ENCODE measurements at places on chromosomes 12 and 14. TPM values are rescaled to one million over a fixed set of nuclear protein-coding genes. Genes with fewer than 3 reads are reported as not detected.

The LPAR5 gene
- 0.88 TPM for total RNA-seq

The RNF212B gene
- not detected for total RNA-seq

The CIROP gene
- total RNA-seq: not detected

The BTBD7 gene
- total RNA-seq: 11.0 TPM

The SALL2 gene
- total RNA-seq: 0.68 TPM

The TBX3 gene
- total RNA-seq: 37.2 TPM

The GYS2 gene
- 40.9 TPM for total RNA-seq

The DHH gene
- not detected for total RNA-seq

The C3AR1 gene
- total RNA-seq: 2.3 TPM

The KRT2 gene
- total RNA-seq: not detected

The PUS7L gene
- 3.5 TPM for total RNA-seq

DNA sequence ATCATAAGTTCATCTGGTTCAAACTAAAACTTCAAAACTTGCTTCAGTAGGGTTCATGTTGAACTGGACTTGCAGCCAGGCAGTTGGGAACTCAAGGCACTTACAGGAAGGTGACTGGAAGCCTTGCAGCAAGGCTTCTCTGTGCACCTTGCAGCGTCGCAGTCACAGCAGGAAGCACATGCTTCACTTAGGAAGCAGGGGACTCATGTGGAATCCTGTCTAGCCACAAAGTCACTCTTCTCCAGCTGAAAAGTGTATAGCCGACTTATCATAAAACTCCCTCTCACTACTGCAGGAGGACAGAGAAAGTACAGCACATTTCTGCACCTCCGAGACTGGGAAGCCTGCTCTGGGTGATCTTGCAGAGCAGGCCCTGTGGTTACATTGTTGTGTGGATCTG is 114.0 kb upstream of the PRB2 start:
- DNase-seq: no peak

GRCh38 chr12:32115404-32116104 is 8.9 kb downstream of the BICD1 start:
- peak; percentile 52 for DNase-seq

GRCh38 chr14:83575301-83575700 is 1954.6 kb upstream of the FLRT2 start:
- DNase-seq: no peak

- DNase-seq: peak; percentile 69
These were observed 169.8 kb downstream of the PRKCH start for GRCh38 chr14:61491224-61491623.

DNA sequence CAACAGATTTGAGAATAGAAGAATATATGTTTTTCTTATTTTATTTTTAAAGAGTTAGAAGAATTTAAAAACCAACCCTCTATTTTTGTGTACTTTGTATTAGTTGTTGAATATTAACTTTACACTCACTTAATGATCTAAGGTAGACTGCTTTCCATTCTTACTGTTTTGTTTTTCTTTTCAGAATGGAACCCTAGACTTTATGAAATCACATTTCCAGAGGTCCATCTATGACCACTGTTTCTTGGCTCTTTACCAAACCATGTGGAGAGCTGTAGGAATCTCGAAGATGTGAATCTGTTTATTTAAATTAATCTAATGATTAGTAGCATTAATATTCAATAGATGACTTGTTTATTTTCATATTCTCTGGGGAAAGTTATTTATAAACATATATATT is 7.2 kb upstream of the PIK3C2G start:
- no peak for DNase-seq

DNA sequence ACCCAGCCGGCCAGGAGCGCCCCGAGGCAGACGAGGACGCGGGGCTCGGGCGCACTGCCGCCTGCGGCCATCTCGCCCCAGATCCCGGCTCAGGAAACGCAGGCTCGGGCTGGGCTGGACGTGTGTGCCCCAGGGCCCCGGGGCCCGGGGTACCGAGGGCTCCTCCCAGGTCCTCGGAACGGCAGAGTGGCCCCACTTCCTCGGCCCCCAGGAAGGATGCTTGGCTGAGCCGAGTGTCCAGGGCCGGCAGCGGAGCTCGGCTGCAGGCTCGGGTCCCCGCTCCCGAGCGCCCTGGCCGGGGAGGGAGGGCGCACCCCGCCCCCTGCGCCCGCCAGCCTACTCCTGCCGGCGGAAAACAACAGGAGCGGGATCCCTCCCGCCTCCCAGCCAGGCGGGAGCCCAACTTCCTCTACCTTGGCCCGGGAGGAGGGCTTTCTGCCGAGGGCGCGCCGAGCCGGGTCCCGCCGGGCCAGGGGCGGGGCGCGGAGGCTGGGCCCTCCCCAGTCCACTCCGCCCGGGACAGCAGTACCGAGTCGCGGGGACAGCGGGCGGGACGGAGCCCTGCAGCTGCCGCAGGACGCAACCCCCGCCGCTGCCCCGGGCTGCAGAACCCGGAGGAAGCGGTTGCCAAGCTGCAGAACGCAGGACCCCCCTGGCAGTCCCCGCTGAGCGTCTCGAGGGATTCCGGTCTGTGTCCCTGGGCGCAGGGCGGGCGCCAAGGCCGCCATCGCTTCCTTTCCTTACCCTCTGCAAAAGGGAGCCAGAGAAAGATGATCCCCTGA is at the start of gene VSIG10:
VSIG10 (minus strand) TSS at position 411 of the 782 bp plus-strand sequence; CDS start at position 71, 340 bp downstream.
- peak; percentile 87 for DNase-seq

- no peak for DNase-seq
These were observed 871.6 kb upstream of the MDGA2 start for GRCh38 chr14:48546996-48547395.

GRCh38 chr12:132400011-132400641 is 70.7 kb upstream of the GALNT9 start:
- DNase-seq: no peak

- no peak for DNase-seq
These were observed 145.7 kb downstream of the SAMD4A start for GRCh38 chr14:54712465-54713200.

GRCh38 chr12:25087596-25087995 is 107.4 kb downstream of the DNAI7 start:
- no peak for DNase-seq

DNA sequence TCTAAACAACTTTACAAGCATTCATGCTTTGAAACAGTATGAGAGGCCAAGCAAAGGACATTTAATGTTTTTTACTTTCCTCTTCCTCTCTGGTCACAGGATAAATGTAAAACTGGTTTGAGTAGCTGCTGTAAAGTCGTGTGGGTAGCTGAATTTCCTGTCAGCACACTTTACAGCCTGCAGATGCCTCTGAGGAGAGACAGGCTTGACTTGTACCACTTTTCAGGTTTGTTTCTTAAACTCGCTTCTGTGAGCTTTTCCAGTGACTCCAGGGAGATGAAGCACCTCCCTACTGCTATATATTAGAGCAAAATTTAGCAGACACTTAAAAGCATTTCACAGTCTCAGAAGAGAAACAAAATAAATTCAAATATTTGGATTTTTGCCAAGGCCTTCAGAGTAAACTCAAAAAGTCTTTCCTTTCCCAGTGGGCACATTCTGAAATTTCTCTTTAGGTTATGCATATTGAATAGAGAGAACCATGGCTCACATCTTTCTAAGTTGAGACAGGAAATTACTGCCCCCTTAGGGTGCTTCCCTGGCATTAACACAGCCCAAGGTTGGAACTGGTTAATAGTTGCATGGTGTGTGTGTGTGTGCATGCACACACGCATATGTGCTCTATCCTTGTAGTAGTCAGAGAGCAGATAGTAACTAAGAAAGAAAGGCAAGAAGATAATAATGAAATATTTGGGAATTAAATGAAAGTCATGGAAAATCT is 557.3 kb upstream of the MIS18BP1 start:
- no peak for DNase-seq

DNA sequence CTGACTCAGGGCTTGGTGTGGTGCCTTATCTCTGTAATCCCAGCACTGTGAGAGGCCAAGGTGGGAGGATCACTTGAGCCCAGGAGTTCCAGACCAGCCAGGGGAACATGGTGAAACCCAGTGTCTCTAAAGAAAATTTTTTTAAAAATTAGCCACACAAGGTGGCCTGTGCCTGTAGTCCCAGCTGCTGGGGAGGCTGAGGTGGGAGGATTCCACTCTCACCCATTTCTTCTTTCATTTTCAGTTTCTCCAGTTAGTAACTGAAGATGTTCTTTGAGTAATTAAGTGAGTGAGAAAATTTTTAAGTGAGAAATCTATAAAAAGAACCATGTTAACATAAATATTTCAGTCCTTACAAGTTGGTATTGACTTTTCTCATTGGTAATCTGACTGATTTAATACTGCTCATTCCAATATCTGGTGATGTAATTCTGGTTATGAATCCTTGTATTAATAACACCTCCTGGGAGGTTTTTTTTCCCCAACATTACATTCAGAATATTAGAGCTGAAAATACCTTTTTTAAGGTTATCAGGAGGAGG is 6.1 kb downstream of the METTL3 start:
- DNase-seq: no peak

DNA sequence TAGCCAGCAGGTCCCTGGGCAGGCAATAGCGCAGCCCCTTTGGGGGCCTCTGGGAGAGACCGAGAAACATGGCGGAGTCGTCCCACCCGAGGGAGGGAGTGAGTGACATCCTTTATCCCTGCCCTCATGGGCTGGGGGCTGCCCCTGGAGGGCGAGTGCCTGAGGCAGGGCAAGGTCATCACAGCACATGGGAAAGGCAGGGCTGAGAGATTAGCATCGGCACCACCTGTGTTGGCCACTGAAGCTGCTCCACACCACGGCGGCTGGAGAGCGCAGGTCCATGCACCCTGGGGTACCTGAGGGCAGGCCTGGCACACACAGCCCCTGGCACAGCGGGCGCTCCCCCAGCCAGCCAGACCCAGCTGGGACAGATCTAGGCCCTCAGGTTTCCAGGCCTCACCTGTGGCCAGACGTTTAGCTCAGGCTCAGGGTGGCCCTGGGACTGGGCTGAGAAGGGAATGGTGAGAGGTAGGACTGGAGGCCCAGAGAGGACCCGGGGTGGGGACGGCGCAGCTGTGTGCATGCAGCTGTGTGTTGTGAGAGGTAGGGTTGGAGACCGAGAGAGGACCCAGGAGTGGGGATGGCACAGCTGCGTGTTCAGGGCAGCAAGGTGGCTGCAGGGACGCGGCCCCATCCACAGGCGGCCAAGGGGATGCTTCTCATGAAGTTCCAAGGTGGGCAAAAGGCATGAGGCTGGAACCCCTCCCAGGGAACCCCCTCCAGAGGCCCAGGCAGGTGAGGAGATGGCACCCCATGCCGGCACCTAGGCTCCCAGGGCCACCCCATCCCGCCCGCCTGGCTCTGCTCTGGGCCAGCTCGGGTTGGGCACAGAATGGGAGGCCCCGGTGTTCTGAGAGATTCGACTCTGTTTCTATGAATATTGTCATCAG is 74.1 kb downstream of the KIF26A start:
- DNase-seq: no peak

- DNase-seq: peak; percentile 45
These were observed 4.4 kb downstream of the ZBTB42 start for GRCh38 chr14:104805326-104805678.
